Mucosa of descending colon (tissue), 3 donors: ENCODE measurements at places on chromosomes 11 and 22. TPM values are rescaled to one million over a fixed set of nuclear protein-coding genes. Genes with fewer than 3 reads are reported as not detected.

TMPRSS13 gene
- 1.9 TPM for total RNA-seq

ASPHD2 gene
- 2.7 TPM for total RNA-seq

RTN4R gene
- total RNA-seq = 1.6 TPM

DNA sequence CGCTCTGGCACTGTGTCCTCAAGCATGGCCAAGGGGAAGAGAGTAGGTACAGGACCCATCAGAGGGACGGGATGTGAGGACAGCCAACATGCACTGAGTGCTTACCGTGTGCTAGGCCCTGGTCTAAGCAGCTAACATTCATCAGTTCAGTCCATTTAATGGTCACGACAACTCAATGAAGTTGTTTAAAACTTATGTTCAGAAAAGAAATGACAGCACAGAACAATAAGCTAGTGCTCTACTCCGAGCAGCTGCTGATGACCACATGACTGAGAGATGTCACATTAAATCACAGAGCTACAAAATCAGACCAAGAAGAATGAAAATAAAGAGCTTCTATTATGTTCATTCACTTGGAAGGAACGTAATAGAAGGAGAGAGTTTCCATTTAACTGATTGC is 26.3 kb downstream of the PRDM10 start:
- DNase-seq = no peak

DNA sequence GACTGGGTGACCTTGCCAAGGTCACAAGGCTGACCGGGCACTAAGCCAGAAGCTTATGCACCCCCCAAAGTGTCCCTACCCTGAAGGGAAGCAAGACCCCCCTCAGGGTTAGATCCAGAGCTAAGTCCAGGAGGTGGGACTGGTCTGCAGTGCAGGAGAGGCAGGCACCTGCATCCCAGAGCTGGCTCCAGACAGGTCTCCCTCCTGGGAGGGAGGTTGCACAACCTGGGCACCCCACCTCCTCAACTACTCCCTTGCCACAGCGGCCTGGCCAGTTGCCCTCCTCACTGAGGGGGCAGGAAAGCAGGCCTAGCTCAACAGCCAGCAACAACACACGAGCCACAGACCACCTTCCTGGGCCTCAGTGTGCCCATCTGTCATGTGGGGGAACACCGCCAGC is 75.0 kb upstream of the TCF20 start:
- DNase-seq = no peak
